ENCODE measurements at places on chromosomes 5 and 9.
A peak's percentile ranks its signal among the peaks of the same experiment; 100 is the strongest.

DNA sequence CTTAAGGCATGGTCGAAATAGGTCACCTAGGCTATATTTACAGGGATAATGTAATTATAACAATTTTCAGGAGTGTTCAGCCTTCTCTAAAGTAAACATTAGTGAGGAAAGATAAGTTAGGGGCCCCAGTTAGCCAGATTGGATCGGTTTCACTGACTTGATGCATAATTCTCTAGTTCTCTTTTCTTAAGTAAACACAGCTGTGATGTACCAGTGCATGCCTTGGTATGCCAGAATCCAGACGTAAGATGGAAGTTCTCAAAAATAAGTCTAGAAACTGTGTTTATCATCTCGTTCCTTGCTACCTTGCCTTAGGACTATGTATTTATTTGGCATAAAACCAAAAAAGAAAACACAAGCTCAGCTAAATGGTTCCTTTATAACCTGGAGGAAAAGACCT is 442.2 kb upstream of the CLINT1 start:
- DNase-seq: no peak

GRCh38 chr9:109190151-109190550 is 23.1 kb upstream of the FRRS1L start:
- DNase-seq: peak; percentile 4

DNA sequence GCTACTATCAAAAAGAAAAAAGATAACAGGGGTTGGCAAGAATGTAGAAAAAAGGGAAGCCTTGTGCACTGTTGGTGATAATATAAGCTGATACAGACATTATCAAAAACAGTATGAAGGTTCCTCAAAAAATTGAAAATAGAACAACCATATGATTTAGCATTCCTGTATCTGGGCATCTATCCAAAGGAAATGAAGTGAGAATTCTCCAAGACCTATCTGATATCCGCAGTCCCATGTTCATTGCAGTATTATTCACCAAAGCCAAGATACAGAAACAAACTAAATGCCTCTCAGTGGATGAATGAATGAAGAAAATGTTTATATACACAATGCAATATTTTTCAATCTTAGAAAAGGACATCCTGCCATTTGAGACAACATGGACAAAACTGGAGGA is 1943.3 kb downstream of the MAT2B start:
- no peak for DNase-seq

GRCh38 chr5:136060963-136061362 is 32.2 kb downstream of the TGFBI start:
- no peak for DNase-seq

GRCh38 chr9:87874304-87874623 is 8.4 kb upstream of the SPATA31E1 start:
- DNase-seq: no peak

- DNase-seq: no peak
Measured at GRCh38 chr5:127936439-127936972, 147.1 kb upstream of the SLC12A2 start.

DNA sequence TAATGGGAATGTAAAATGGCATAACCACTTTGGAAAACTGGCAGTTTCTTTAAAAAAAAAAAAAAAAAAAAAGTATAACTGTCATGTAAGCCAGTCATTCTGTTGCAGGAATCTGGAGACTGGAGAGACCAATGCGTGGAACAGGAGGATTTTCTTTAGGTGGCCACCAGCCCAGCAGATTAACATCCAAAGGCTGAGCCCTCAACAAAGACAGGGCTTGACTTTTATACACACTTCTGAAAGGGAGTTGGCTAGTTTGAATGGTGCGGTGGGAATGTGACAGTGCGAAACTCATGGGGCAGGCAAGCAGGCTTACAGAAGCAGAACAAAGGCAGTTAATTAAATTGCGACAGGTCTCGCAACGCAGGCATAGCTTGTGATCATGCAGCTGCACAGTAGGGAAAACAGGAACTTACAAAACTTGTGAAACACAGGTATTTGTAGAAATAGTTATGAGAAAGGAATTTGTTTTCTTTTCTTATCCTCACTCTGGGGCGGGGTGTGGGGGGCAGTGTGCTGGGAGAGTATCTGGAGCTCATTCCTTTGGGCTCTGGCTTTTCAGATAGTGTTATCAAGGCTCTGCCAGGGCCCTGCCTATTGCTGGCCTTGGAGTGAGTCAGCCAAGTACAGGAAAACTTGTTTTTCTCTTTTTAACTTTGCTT is 12.0 kb downstream of the UIMC1 start:
- DNase-seq: peak; percentile 57

Measured in AG10803 (cell line).